ENCODE measurements at places on chromosomes 6 and 20. TPM values are rescaled to one million over a fixed set of nuclear protein-coding genes. Genes with fewer than 3 reads are reported as not detected.

The C20orf144 gene
- total RNA-seq = 0.31 TPM

The IL17F gene
- 119 TPM for total RNA-seq

The PPP1R14C gene
- total RNA-seq = 0.36 TPM

GRCh38 chr6:15256538-15257271, 10.8 kb downstream of the JARID2 start:
- no peak for DNase-seq

DNA sequence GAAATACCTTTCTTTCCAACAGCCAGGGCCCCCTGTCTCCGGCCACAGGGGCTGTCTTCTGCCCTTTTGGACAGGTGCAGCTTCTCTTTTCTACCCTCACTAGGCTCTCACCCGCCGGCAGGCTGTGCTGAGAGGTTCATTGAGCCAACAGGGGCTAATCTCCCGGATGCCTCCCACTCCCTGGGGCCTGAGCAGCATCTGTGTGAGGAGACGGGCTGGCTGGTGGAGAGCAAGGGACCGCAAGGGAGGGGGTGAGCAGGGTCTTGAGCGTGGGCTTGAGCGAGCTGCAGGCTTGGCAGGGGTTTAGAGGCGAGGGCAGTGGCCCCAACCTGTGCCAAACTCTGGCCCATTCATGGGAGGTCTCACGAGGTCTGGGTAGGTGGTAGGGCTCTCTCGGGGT, 56.5 kb upstream of the CST7 start:
- DNase-seq = no peak

DNA sequence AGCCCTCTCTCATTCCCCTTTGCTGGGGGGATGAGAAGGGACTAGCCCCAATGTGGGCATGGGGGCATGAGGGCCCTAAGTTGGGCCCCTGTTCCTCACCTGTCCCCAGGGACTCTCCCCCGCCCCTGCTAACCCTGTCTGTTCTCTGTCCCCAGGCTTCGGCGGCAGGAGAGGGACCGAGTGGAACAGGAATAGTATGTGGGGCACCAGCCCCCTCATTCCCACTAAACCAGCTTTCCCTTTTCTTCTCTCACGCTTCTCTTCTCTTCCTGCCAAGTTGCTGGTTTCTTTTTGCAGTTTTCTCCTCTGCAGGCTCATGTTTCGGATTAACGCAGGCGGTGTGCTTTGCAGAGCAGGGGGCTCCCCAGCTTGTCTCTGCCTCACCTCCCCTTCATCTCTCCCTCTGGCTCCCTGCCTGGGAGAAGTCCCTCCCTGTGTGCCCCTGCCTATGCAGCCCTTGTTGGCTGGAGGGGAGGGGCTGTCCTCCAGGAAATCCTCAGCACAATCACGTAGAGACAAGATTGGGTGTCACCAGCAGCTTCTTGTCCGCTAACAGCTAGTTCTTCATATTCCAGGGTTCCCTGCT, 7.9 kb downstream of the TMEM63B start:
- no peak for DNase-seq

GRCh38 chr20:2144850-2145249, 43.2 kb downstream of the STK35 start:
- DNase-seq = no peak

- peak; percentile 55 for DNase-seq
These were observed 5.6 kb upstream of the RPS21 start for GRCh38 chr20:62381202-62381797.

GRCh38 chr20:19099596-19100545, 112.6 kb upstream of the SLC24A3 start:
- no peak for DNase-seq

GRCh38 chr6:63677282-63677681, 41.7 kb downstream of the PHF3 start:
- no peak for DNase-seq

- DNase-seq = no peak
These were observed 20.2 kb upstream of the REV3L start for GRCh38 chr6:111503194-111503593.

GRCh38 chr6:23547851-23548250, 578.2 kb upstream of the NRSN1 start:
- DNase-seq = no peak

DNA sequence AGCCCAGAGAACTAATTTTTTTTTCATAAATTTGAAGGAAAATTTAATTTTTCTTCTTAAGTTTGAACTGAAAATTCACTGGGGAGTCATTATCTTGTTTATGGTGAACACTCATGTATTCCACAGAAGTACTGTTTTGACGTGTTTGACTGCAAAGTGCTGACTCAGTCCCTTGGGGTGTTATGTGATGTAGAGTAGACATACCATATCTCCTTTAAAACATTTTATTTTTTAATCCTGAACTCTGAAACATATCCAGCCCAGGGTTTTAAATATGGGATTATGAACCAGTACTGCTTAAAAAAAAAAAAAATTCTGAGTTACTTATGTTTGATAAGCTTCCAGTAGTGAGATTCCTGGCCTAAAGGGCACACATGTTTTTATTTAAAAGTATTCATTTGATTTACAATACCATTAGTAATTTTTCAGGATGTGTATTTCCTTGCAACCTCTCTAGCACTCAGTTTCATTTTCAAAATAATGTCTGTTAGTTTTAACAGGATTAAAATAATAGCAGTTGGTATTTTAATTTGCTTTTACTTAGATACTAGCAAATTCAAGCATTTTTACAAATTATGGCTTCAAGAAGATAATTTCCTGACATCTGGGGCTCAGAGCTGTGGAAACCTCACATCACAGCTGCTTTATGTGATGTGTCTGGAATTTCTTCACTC, 81.7 kb upstream of the PDE10A start:
- DNase-seq = no peak

DNA sequence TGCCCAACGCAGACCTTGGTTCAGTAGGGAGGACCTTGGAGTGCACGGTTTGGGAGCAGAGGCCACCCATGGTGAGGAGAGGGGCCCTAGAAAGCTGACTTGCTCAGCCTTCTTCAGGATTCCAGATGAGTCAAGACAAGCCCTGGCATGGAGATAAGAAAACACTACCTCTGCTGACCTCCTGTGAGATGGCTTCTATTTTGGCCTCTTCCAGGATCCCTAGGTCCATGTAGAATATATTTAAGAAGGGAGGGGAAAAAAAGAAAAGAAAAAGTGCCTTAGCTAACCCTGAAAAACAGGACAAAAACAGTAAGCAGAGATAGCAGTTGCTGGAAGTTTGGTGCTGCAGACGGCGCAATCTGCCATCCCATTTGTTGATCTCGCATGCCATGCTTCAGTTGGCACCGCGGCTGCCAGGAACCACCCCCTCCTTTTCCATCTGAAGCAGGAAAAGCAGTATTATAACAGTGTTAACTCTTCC, 100.0 kb downstream of the ARMC2 start:
- DNase-seq = no peak

DNA sequence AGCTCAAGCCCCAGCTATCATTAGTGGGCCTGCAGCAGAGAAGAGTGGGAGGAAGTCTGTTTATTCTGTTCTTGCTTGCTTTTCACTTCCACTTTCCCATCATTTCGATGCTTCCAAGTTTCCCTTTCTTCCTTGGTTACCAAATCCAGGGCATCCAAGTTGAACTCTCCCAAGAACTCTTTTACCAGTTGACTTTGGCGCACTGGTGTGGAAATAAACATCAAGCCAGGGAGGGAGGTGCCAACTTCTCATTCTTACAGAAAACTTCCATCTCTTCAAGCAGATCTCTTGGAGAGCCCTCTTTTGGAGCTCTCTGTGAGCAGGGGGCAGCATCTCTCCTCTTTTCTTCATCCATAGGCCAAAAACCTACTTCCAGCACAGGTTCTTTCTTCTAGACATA, 85.7 kb upstream of the RGS17 start:
- no peak for DNase-seq

DNA sequence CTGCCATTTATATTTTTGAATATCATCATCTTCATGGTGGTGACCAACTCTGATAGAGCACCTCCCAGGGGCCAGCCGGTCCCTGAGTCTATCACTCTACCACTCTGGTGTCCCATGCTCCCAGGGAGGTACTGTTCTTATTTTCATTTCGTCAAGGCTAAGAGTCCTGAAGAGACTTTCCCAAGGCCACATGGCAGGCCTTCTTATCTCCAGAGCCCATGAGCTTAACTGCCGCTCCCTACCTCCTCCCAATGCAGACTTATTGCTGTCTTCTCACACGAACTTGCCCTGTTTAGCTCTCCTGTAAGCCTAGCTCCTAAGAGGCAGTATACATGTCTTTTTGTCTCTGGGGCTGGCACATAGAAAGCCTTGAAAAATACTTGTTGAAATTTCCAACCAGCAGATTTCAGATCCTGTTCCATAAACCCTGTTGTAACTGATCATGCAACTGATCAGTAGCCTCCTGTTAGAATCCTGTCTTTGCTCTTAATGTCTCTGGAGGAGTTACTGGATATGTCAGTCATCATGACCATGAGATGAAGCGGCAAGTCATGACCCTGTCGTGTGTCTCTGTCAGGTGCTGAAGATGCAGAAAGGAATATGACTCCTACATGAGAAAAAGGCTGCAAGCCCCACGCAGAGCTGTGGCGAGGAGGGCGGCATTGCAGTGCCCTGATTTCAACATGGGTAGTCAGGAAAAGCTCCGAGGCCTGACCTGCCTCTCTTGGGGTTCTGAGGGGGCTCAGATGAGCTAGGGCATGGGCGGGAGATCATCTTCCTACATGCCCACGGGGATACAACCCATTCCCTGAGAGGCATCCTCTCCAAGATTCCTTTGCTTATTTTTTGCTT, 60.0 kb downstream of the TTI1 start:
- no peak for DNase-seq

GRCh38 chr6:106122938-106123656, 37.0 kb downstream of the PRDM1 start:
- DNase-seq = no peak

DNA sequence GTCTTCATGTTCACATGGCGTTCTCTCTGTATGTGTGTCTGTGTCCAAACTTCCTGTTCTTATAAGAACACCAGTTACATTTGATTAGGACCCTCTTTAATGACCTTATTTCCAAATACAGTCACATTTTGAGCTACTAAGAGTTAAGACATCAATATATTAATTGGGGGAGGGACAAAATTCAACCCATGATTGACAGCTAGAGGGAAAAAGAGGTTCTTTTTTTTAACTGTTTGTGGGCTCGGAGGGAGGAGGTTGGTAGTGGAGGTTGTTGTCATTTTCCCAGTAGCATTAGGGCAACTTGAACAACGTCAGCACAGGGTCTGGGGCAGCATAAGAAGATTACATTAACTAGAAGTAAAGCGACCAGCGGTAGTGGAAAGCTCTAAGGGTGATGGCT, 2.3 kb upstream of the GMDS start:
- DNase-seq = no peak

- DNase-seq = no peak
These were observed 12.9 kb downstream of the CDYL start for GRCh38 chr6:4788953-4789584.

DNA sequence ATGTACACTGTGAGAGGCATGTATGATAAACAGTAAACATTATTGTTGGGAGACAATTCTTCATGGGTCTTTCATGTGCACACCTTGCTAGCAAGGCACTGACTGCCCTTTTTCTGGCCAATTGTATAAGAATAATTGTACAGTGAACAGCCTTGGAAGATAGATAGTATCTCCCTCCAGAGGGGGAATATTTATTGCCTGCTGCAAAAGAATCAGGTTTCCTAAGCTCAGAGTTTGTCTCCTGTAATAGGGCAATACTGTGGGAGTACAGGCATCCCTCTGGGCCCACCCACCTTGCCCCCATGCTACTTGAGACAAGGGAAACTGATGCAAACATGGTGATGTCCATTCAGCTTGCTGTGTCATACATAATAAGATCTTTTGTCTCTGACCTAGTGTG, 442.2 kb downstream of the HDGFL1 start:
- DNase-seq = no peak

GRCh38 chr20:20338133-20338730, 29.7 kb upstream of the INSM1 start:
- DNase-seq = no peak

GRCh38 chr6:144561455-144562043, 276.4 kb downstream of the UTRN start:
- no peak for DNase-seq

DNA sequence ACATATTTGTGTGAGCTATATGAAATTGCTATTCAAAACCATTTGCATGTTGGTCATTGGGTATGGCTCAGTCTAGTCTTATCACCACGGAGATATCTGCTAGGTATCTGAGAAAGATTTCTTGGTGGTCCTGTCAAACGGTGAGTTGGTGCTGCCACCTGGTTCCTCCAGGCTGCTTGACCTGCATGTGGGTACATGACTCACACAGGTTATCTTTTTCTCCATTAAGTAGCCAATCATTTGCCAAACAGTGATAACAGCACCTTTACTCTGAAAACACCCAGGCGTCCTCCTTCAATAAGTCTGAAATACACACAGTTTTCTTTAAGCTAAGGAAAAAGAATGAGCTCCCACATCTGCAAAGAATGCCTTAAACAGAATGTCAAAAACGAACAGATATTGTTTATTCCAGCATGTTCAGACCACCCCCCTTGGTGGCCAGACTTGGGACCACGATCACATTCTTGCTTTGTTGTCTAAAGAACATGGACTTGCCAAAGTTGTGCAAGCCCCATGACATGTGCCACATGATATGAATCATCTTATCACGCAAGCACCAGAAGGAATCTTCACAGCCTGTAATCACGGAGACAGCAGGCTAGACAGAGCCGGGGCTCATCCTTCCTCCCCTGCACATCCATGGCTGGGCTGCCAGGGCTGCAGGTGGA, 200.7 kb upstream of the THBS2 start:
- DNase-seq = no peak

DNA sequence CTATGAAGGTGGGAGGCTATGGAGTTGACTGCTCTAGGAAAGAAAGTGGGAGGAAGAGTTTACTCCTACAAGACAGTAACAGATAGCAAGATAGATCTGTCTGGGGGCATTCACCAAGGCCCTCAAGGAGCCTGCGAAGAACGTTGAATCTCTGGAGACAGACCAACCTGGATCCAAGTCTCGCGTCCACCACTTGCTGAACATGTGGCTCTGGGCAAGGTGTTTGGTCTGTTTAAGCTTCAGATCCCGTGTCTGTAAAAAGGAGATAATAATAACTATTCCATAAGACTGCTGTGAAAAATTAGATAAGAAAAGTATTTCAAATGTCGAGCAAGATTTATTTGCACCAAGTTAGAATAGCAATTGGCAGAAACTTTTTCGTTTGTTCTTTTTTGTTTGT, 8.1 kb upstream of the EEF1A1 start:
- no peak for DNase-seq

GRCh38 chr6:37576336-37576737, 76.6 kb upstream of the CCDC167 start:
- no peak for DNase-seq

GRCh38 chr6:139058029-139058428, 29.5 kb downstream of the ABRACL start:
- DNase-seq = no peak
